ENCODE measurements at places on chromosomes 1 and 21.
A peak's percentile ranks its signal among the peaks of the same experiment; 100 is the strongest.

GRCh38 chr1:56190806-56191365 is 388.5 kb downstream of the PLPP3 start:
- DNase-seq: no peak

- DNase-seq: no peak
These were observed 33.6 kb downstream of the SLC35D1 start for GRCh38 chr1:67020304-67020703.

- DNase-seq: no peak
These were observed 28.1 kb downstream of the SHISA4 start for GRCh38 chr1:201916649-201917249.

DNA sequence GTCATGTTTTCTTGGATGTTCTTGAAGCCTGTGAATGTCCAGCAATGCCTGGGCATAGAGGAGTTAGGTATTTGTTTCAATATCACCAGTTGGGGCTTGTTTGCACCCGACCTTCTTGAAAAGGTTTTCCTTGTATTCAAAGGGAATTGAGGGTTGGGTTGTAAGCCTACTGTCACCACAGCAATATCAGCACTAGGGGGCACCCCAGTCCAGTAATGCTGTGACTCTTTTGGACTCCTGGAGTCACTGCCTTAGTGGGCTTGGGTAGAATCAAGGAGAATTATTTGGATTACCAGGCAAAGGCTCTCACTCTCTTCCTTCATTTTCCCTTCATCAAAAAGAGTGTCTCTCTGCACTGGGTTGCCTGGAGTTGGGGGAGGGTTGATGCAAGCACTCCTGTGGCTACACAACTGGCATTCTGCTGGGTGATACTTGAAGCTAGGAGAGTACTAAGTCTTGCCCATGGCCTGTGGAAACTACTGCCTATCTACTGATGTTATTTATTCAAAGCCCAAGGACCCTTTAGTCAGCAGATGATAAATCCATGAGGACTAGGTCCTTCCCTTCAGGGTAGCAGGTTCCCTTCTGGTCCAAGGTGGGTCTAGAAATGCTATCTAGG is 34.5 kb downstream of the OR10R2 start:
- DNase-seq: no peak

GRCh38 chr1:37561133-37562132 is 4.7 kb downstream of the DNALI1 start:
- no peak for DNase-seq

DNA sequence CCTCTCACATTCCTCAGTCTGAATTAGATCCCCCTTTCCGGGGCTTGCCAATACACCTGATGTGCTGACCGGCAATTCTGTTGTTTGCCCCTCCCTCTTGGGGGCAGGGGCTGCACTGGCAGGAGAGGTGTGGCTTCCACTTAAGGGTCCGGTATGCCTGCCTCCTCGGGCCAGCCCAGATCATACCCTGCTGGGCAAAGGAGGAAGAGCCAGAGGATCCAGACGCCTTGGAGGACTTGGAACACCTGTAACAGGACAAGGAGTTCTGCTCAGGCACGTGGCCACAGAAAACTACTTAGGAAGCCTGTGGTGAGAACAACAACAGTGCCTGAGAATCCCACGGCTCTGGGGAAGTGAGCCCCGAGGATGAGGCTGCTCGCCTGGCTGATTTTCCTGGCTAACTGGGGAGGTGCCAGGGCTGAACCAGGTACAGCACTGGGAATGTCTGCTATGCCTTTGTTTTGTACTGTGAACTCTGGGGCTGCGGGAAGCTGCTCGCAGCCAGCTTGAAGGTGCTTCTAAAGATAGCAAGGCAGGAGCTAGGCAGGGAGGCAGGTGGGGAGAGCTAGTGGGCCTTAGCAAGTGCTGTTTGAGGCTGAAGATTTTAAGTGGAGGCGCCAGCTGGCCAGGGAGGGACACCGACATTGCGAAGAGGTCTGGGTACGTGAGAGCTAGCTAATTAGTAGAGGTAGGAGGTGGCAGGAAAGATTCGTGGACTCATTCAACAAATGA is at the start of gene SMPDL3B:
Gene SMPDL3B, plus strand, starts transcription at position 183 of the 732 bp plus-strand sequence. Its CDS starts 184 bp downstream, at position 367.
- DNase-seq: no peak

GRCh38 chr1:242674951-242675645 is 150.6 kb upstream of the PLD5 start:
- no peak for DNase-seq

- DNase-seq: no peak
These were observed 37.4 kb downstream of the NSL1 start for GRCh38 chr1:212754193-212754592.

- DNase-seq: no peak
These were observed 59.5 kb upstream of the LRRC8D start for GRCh38 chr1:89761338-89761737.

DNA sequence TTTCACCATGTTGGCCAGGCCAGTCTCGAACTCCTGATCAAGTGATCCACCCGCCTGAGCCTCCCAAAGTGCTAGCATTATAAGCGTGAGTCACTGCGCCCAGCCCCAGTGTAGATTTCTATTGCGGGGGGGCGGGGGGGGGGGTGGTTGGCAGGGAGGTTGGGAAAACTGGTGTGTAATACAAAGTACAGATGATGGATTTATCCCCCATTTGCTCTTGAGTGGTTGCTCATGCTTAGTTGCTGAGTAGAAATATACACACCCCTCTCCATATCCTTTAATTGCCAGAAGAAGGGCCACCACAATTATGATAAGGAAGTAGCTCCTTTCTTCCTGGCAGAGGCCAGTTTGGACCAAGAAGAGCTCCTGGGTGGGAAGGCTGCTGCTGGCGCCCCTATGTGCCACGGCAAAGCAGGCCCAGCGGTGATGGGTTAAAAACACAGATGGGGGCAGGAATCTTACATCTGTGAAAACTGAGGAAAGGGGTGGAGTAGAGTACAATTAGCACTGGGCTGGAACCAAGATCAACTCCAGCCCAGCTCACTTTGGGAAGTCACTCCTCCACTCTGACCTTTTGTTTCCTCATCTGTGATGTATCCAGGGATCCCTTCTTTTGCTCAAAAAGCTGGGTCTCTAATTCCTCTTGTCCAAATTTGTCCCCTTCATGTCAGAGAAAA is 55.2 kb downstream of the MRPL37 start:
- DNase-seq: no peak

DNA sequence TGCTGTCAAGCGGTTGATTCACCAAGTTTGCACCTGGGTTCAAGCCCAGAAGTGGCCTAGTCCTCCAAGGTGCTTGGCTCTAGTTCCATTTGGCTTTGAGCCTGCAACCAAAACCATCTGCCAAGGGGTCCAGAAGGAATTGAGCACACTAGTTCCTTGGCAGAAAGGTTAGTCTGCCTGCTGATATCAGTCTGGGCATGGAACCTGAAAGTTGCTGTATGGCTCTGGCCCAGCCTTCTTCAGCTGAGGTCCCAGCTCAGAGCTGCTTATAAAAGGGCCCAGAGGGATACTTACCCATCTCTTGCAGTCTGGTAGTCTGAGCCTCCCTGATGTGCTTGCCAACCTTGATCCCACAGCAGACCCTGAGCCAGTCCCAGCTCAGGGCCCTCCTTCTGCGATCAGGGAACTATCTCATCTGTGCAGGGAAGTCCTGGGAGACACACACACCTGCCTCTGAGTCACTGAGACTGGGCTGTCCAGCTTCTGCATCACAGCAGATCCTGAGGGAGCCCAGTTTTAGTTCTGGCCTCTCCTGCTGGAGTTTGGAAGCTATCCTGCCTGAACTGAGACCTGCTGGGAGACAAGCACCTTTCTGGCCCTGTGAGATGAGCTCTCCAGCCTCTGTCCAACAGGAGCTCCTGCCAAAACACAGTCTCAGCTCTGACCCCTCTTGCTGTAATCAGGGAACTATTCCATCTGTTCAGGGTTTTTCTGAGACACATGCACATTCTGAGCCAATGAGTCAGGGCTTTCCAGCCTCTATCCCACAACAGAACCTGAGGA is 75.8 kb downstream of the CTH start:
- no peak for DNase-seq

GRCh38 chr1:5949085-5949760 is 43.0 kb downstream of the NPHP4 start:
- no peak for DNase-seq

- no peak for DNase-seq
These were observed 231.4 kb downstream of the GRIK1 start for GRCh38 chr21:29708401-29708800.

GRCh38 chr1:232386721-232387510 is 243.0 kb downstream of the SIPA1L2 start:
- DNase-seq: peak; percentile 60

DNA sequence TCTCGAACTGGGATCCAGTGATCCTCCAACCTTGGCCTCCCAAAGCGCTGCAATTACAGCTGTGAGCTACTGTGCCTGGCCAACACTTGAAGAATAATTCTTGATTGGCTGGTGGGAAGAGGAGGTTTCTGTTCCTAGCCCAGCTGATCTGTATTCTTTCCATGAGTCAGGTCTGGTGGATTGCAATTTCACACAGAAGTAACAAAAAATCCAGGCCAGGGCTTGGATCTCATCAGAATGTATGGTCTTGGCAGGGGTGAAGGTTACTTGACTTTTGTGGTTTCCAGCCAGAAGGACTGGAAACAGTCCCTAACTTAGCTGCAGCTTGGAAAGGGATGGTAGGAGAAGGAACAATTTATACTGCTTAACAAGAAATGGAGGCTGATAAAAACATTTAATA is 5.1 kb upstream of the HP1BP3 start:
- DNase-seq: no peak

DNA sequence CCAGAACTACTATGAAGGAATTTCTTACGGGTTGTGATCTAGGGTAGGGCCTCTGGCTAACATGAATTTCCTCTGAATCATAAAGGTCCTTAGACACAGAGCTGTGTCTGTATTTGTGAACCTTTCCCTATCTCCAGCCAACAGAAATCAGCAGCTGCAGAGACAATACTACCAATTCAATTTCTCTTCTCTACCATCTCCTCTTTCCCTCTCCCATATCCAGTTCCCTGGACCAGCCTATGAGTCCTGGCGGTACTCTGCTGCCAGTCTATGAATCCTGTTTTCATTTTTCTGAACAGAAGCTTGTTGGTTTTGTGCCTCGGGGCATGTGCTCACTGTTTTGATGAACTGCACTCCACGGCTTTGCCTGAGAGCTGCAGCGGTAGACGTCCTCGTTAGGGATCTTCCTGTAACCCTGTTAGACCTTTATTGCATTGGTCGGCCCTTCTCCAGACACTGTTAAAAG is 458.0 kb upstream of the VAMP3 start:
- no peak for DNase-seq

DNA sequence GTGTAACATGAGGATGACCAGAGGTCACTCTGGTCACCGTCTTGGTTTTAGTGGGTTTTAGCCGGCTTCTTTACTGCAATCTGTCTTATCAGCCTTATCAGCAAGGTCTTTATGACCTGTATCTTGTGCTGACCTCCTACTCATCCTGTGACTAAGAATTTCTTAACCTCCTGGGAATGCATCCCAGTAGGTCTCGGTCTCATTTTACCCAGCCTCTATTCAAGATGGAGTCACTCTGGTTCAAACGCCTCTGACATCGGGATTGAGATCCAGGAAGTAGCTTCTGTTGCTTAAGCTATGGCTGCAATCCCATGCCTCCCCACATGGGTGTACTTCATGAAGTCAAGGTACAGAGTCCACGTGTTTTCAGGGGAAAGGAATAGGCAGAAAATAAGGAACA is 19.9 kb downstream of the FMN2 start:
- DNase-seq: no peak

DNA sequence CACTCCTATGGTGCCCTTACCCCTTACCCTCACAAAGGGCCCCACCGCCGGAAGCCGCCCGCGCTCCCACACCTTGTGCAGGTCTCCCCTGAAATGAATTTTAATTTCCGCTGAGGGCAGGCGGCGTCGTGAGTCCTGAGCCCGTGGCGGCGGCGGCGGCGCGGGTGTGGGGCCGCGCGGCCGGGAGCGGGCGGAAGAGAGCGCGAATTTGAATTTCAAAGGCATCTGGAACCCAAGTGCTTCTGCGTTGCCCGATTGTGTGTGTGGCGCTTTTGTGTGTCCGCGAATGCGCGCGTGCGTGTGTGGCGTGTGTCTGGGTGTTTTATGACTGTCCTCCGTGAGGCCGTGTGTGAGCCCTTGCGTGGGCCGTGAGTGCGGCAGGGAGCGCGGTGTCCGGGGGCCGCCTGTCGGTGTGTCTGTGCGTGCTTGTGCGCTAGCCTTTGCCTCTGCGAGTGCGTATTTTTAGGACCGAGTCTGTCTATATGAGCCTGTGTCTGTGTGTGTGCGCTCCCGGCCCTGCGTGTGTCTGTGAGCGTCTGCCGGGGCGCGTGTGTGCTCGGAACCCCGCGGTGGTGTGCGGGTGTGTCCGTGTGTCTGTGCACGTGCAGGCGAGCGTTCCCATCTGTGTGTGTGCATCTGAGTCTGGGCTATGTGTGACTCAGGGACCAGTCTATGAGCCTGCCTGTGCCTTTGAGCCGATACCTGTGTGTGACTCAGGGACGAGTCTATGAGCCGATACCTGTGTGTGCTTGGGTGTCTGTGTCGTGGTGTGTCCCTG is 7.9 kb upstream of the ADGRB2 start:
- no peak for DNase-seq

- DNase-seq: no peak
These were observed 40.9 kb downstream of the TNFRSF9 start for GRCh38 chr1:7899741-7900140.

- no peak for DNase-seq
These were observed 131.6 kb upstream of the ETV3 start for GRCh38 chr1:157269656-157270375.

GRCh38 chr1:193222056-193222615 is 35.7 kb upstream of the B3GALT2 start:
- DNase-seq: no peak

DNA sequence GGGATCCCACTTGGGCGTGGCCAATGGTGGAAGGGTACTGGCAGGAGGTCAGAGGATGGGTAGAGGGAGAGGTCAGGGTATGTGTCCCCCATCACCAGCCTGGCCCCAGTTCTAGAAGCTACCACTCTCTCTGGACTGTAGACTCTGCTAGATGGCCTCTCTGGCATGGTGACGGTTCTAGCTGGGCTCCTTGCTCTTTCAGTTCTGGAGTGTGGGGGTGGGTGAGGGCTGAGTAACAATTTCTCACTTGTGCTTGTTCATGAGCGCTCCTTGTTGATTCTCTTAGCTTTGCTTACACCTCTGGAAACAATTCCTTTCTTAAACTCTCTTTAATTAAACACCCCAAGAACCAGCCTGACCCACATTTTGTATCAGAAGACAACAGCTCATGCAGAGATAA is 25.3 kb upstream of the EXOSC10 start:
- no peak for DNase-seq

DNA sequence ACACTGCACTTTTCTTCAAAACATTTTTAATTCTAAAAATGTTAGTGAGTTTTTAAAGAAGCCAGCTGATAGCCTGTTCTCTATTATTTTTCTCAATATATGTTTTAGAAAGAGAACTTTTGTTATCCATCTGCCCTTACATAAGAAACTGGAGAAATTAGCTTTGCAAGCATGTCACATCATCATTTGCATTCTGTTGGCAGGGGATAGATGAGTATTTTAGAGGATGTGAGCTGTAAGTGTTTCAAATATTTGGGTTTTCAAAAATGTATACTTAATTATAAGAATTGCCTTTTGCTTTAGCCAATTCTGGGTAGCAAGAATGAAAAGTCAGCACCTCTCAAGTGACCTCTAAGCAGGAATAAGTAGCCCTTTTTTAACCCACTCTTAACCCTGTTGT is 7.4 kb downstream of the NFIA start:
- no peak for DNase-seq
